ENCODE measurements at places on chromosomes 1 and 21. TPM values are rescaled to one million over a fixed set of nuclear protein-coding genes. Genes with fewer than 3 reads are reported as not detected.

The SETSIP gene
- total RNA-seq, result not detected

The ICOSLG gene
- not detected for total RNA-seq

DNA sequence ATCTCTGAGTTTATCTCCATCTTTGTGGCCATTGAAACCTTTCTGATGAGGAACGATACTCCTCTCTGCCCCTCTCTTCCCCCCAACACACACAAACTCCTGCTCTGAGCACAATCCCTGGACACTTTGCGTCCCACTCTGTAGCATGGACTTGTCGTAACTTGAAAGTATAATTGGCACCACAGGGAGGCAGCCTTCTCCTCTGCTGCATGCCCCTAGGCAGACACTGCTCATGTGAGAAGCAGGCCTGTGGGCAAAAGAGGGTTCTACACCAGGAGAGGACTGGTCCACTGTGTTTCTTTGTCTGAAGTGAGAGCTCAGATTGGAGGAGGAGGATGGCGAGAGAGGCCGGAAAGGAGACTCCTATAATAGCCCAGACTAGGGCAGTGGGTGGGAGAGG is 3.8 kb upstream of the PARS2 start:
- DNase-seq, result no peak

The MKNK1 gene
- 47.8 TPM for total RNA-seq

DNA sequence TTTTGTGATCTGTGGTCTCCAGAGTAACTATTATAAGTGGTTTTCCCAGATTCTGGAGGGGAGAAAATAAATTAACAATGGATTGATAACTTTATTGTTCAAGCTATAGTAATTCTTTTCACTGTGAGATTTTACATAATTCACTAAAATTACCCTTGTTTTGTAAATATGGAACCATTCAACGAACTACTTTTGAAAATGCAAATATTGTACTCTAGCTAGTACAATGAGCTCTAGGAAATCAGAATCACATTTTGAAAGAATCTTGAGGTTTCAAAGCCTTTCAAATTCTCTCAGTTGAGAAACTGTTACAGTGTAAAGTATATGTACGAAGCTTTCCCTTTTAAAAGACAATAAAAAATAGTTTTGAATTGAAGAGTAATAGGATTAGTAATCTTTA is 119.9 kb downstream of the HS2ST1 start:
- no peak for DNase-seq

The KCNJ9 gene
- 1.2 TPM for total RNA-seq

DNA sequence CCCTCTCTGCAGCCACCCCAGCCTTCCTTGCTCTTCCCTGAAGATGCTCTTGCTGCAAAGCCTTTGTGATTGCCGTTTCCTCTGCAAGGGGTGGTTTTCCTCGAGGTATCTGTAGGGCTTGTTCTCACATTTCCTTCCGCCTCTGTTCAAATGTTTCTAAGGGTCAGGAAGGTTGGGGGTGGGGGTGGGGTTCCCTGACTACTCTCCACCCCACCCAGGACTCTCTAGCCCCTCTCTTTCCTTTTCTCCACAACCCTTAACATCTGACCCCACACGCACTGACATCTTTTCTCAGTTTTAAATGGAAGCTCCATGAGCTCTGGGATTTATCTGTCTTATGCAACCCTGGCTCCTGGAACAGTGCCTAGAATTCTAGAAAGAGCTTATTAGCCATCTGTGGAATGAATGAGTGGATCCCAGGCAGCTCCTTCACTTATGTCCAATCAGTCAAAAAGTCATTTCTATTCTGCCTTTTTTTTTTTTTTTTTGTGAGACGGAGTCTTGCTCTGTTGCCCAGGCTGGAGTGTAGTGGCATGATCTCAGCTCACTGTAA is 27.3 kb upstream of the ZNF362 start:
- no peak for DNase-seq

- DNase-seq, result no peak
Observed at GRCh38 chr1:42927920-42928505, 30.7 kb downstream of the SLC2A1 start.

Measured in ascending aorta (tissue), 2 donors.